ENCODE measurements at places on chromosomes 12 and 14.

DNA sequence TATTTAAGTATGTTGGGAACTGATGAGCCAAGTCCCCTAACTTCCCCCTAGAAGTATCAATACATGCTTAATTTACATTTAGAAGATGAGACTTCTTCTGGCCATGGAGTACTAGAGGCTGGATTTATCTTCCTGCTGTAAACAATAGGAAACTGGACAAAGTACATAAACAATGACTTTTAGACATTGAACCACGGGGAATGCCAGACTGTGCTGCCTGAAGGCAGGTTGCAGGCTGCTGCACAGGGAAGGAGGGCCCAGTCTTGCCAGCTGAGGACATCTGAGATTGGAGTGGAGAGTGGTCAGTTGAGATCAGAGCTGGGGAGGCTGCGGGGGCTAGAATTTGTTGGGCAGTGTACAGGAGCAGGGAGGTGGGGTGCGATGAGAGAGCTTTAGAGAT lies 24.5 kb upstream of the ISM2 start:
- DNase-seq: no peak

DNA sequence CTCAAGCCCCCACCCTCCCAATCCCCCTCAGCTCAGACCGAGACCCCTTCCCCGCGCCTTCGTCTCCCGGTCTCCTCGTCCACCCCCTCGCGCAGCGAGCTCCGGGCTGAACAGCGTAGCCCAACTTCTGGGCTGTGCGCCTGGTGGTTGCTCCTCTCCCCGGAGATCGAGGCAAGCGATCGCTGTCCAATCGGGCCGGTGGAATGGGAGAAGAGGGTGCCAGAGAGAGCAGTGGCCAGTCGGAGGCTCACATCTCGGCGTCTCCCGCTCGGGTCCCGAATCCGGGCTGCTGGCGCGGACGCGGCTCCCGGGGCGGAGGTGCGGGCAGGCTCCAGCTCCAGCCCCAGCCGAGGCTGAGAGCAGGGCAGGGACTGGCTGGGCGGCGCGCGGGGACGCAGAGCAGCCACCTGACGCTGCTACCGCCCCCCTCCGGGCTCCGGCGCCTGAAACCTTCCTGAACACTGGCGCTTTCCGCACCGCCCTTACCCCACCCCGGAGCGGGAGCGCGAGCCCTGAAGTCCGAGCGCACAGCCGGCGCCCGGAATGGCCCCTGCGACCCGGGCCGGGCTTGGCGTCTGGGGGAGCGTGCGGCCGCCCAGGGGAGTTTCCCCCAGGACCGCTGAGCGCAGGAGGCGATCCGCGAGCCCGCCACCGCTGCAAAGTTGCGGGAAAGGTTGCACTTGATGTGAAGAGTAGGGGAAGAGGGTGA lies 508 bp upstream of the KCNH5 start:
- DNase-seq: no peak

- no peak for DNase-seq
Observed at GRCh38 chr14:44960146-44960545, 1.6 kb downstream of the KLHL28 start.

GRCh38 chr12:30965613-30965985 lies 39.1 kb downstream of the TSPAN11 start:
- DNase-seq: no peak

DNA sequence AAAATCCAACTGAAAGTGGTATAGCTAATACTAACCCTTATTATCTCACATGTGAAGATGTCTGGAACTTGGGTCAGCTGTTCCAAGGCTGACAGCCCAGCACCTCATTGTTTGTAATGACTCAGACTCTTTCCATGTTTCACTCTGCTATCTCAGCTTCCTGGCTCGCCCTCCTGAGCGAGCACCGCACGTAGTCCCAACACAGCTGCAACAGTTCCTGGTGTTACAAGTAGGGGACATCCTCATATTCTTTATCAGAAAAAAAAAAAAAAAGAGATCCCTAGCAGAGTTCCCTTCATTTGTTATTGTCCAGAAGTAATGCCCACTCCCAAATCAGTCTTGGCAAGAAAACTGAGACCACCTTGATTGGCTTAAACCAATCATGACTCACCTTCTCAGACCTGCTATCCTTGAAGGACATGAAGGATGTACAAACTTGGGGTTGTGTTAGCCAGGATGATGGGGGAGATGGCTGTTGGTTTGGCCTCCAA lies 92.5 kb downstream of the ADCK1 start:
- no peak for DNase-seq
